ENCODE measurements at places on chromosomes 1 and 21.

DNA sequence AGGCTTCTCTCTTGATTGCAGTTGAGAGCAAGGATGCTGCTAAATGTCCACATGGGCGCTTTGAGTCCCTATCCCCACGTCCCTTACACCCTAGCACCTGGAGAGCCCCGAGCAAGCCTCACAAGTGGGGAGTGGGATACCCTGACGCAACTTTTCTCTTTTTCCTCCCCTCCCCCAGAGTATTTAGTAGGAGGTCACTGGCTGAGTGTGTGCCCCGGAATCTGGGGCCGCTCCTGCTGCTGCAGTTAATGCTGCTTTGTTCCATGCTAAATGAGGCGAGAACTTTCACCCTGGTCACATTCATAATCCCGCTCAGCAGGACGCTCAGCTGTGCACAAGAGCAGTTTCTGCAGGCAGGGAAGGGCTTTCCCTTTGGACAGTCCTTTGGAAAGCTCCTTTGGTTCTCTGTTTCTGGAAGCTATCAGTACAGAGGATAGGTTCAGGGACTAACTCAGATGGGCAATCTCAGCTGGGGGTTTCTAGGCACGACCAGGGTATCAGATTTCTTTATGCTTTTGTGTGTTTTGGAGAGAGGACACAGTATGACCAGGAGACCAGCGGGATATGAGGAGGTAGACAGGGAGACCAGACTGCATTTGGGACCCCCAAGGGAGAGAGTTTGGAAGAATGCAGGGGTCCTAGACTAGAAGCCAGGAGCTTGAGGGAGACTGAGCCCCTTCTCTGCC lies 75.9 kb downstream of the NOS1AP start:
- no peak overlapping the region for H3K4me3 ChIP-seq
- no peak overlapping the region for H3K27ac ChIP-seq
- no peak for DNase-seq
- H3K36me3 ChIP-seq: no peaks in the 10 kb centered on the region
- H3K27me3 ChIP-seq: peaks cover 17% of the 10 kb centered on the region

GRCh38 chr1:234746798-234747196 lies 136.8 kb upstream of the IRF2BP2 start:
- no peaks in the 10 kb centered on the region for H3K36me3 ChIP-seq
- no peak overlapping the region for H3K4me3 ChIP-seq
- no peak for DNase-seq

- no peak overlapping the region for H3K4me3 ChIP-seq
- H3K36me3 ChIP-seq: no peaks in the 10 kb centered on the region
- no peak for DNase-seq
- H3K4me1 ChIP-seq: no peaks in the 10 kb centered on the region
Observed at GRCh38 chr1:78095593-78095992, 49.8 kb downstream of the GIPC2 start.

- peaks cover 15% of the 10 kb centered on the region for H3K27me3 ChIP-seq
- DNase-seq: no peak
- no peak overlapping the region for H3K27ac ChIP-seq
- no peak overlapping the region for H3K4me3 ChIP-seq
- no peaks in the 10 kb centered on the region for H3K4me1 ChIP-seq
Observed at GRCh38 chr1:226320930-226321329, 12.0 kb upstream of the LIN9 start.

GRCh38 chr1:228286505-228287417 lies 78.9 kb downstream of the OBSCN start:
- H3K27ac ChIP-seq: no peak overlapping the region
- no peaks in the 10 kb centered on the region for H3K4me1 ChIP-seq
- no peaks in the 10 kb centered on the region for H3K27me3 ChIP-seq
- DNase-seq: no peak

- peaks cover 9% of the 10 kb centered on the region for H3K4me1 ChIP-seq
- H3K4me3 ChIP-seq: no peak overlapping the region
- H3K27ac ChIP-seq: no peak overlapping the region
- H3K27me3 ChIP-seq: no peaks in the 10 kb centered on the region
Observed at GRCh38 chr1:224734261-224734935, 118.3 kb downstream of the CNIH3 start.

GRCh38 chr1:212589446-212589845 lies 19.1 kb upstream of the ATF3 start:
- no peak overlapping the region for H3K27ac ChIP-seq
- H3K4me3 ChIP-seq: no peak overlapping the region
- H3K27me3 ChIP-seq: peaks cover 30% of the 10 kb centered on the region
- DNase-seq: no peak
- H3K4me1 ChIP-seq: peaks cover 3% of the 10 kb centered on the region

DNA sequence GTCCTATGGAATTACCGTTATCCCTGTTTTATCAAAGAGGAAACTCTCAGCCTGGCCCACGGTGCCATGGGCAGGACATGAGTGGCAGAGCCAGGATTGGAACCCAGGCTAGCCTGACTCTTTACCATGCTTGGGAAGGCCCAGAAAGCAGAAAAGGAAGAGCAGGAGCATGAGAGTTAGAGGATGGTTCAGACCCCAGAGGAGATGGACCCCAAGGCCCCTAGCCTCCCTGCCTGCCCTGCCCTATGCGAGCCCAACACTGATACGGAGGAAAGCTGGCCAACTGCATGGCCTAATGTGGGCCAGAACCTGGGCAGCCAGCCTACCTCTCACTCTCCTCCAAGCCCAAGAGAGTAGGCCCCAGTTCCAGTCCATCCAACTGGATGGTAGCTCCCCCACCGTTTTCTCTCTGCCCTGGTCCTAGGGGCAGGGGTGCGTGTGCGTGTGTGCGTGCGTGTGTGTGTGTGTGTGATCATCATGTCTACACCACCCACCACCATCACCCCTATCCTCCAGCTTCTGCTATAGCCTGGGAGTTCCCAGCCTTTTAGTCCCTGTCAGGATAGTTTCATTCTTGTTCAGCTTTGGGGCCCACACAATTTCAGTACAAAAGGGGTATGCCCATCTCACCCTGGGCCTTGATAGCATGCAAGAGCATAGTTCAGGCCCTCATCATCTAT lies 15.4 kb upstream of the MEX3A start:
- peaks cover 65% of the 10 kb centered on the region for H3K4me1 ChIP-seq
- H3K4me3 ChIP-seq: peak overlapping the region; percentile 76
- DNase-seq: peak; percentile 66
- peaks cover 3% of the 10 kb centered on the region for H3K36me3 ChIP-seq
- peaks cover 32% of the 10 kb centered on the region for H3K27me3 ChIP-seq

GRCh38 chr1:30381671-30382365 lies 341.6 kb downstream of the MATN1 start:
- no peaks in the 10 kb centered on the region for H3K4me1 ChIP-seq
- no peak for DNase-seq
- no peak overlapping the region for H3K4me3 ChIP-seq
- H3K27me3 ChIP-seq: peaks cover 10% of the 10 kb centered on the region
- no peaks in the 10 kb centered on the region for H3K36me3 ChIP-seq

DNA sequence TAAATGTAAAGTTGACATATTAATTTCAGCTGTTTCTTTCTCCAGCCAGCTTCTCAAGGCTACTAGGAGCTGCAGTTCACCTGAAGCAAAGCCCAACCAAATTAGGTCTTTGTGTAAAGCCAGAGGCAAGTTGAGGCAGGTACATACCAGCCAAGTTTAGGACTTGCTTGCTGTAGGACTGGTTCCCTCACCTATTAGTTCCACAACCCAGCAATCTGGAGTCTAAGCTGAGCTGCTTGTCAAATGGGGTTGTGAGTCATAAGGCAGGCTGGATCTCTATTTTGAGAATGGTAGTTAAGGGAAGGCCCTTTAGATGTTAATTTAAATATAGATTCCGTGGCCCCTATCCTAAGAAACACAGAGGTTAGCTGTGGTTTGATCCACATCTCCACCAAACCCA lies 7.6 kb upstream of the FLG2 start:
- H3K27ac ChIP-seq: no peak overlapping the region
- no peak for DNase-seq
- H3K36me3 ChIP-seq: no peaks in the 10 kb centered on the region
- H3K27me3 ChIP-seq: peaks cover 14% of the 10 kb centered on the region
- no peaks in the 10 kb centered on the region for H3K4me1 ChIP-seq

DNA sequence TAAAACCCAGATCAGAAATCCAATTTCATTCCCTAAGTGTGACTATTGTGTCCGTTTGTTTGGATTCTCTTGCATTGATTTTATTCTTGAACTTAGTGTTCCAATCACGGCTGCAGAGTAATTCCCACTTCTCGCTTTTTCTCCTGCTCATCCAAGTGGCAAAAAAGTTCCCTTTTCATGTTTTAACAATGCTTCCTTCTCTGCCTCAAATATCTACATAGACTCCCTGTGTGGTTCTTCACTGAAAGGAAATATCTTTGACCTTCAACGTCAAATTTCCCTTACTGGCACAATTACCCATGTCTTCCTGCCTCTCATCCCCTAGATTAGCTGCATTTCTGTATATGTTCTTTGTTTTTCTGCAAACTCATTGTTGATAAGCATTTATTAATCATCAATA lies 305.4 kb downstream of the BACH1 start:
- no peak overlapping the region for H3K4me3 ChIP-seq
- no peaks in the 10 kb centered on the region for H3K27me3 ChIP-seq
- DNase-seq: no peak
- peaks cover 1% of the 10 kb centered on the region for H3K36me3 ChIP-seq

DNA sequence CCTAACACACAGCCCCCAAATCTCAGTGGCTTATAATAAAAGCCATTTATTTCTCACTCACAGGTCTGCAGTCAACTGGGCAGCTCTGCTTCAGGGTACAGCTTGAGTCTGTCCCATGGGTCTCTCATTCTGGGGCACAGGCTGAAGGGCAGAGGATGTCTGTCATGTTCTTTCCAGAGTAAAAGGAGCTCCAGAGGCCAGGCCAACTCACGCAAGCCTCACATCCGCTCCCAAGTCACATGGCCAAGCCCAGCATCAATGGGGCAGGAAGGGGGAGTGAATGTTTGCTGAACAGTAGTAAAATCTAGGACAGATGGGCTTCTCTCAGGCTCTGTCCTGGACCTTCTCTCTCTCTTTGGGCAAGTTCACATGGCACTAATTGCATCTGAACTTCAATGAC lies 7.1 kb upstream of the SSBP3 start:
- no peaks in the 10 kb centered on the region for H3K36me3 ChIP-seq
- peaks cover 5% of the 10 kb centered on the region for H3K27me3 ChIP-seq
- H3K4me1 ChIP-seq: peaks cover 32% of the 10 kb centered on the region

- no peaks in the 10 kb centered on the region for H3K27me3 ChIP-seq
- H3K4me3 ChIP-seq: no peak overlapping the region
- no peak for DNase-seq
- peaks cover 2% of the 10 kb centered on the region for H3K36me3 ChIP-seq
Observed at GRCh38 chr21:25171438-25171837, 435.8 kb downstream of the MRPL39 start.

DNA sequence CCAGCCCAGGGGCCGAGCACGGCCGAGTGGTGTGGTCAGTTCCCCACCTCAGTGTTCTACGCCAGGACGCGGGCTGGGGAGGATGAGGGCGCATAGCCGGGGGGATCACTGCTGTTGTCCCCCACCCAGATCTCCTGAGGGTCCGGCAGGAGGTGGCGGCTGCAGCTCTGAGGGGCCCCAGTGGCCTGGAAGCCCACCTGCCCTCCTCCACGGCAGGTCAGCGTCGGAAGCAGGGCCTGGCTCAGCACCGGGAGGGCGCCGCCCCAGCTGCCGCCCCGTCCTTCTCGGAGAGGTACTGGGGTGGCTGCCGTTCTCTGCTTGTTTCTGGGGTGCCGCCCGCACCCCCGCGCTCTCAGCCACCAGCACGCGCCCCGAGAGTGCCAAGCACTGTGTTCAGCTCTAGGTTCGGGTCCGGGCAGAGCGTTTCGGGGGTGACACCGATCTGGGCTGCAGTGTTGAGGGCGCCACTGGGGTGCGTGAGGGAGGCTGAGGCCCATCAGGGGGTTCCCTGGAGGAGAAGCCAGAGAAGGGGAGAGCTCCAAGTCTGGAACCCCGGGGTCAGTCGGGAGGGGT lies 17.4 kb downstream of the SAMD11 start:
- H3K36me3 ChIP-seq: peaks cover 5% of the 10 kb centered on the region
- H3K27me3 ChIP-seq: peaks cover 22% of the 10 kb centered on the region
- H3K4me1 ChIP-seq: peaks cover 10% of the 10 kb centered on the region
- no peak overlapping the region for H3K27ac ChIP-seq
- no peak for DNase-seq

- H3K36me3 ChIP-seq: no peaks in the 10 kb centered on the region
- no peak for DNase-seq
- peaks cover 8% of the 10 kb centered on the region for H3K27me3 ChIP-seq
- H3K4me1 ChIP-seq: no peaks in the 10 kb centered on the region
- H3K27ac ChIP-seq: no peak overlapping the region
- no peak overlapping the region for H3K4me3 ChIP-seq
Observed at GRCh38 chr1:205950826-205951549, 7.7 kb upstream of the SLC26A9 start.

DNA sequence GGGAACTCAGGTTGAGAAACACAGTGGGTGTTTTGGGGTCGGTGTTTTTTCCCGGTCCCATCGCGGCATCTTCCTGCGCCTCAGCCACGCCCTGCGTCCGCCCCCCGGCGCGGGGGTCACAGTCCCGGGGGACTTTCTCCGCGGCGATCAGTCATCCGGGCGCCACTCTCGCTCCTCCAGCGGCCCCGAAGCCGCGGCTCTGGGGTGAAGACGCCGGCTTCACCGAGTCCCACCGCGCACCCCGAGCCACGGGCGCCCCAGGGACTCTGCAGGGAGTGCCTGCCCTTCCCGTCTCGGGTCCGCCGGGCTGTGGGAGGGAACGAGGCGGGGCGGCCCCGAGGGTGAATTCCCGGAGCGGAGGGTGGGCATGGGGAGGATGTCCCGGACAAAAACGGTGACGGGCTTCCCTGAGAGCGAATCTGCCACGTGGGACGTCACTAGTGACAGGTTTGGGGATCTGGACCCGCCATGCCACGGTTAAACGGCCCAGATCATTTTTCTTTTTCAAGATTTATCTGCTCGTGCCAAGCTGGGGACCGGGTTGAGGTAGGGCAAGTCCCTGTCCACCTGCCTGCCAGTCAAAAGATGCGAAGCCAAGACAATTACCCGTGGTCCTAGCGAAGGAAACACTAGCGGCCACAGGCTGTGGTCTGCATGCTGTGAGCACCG lies 717 bp upstream of the BATF3 start:
- H3K36me3 ChIP-seq: peaks cover 14% of the 10 kb centered on the region
- peak overlapping the region; percentile 89 for H3K4me3 ChIP-seq
- H3K27ac ChIP-seq: peak overlapping the region; percentile 84
- DNase-seq: peak; percentile 78
- H3K27me3 ChIP-seq: peaks cover 12% of the 10 kb centered on the region

GRCh38 chr1:24828183-24828886 lies 83.1 kb downstream of the CLIC4 start:
- no peak for DNase-seq
- H3K4me1 ChIP-seq: peaks cover 1% of the 10 kb centered on the region
- no peak overlapping the region for H3K27ac ChIP-seq
- no peaks in the 10 kb centered on the region for H3K36me3 ChIP-seq
- H3K4me3 ChIP-seq: no peak overlapping the region

Measured in activated naive CD8-positive, alpha-beta T cell treated with anti-CD3 and anti-CD28 coated beads, Interleukin-2, amount 50 U/mL, for 24 hours (primary cell).